ENCODE measurements at places on chromosomes 13 and 19. TPM values are rescaled to one million over a fixed set of nuclear protein-coding genes. Genes with fewer than 3 reads are reported as not detected.

CAPN12 gene
- polyA plus RNA-seq: 5.1 TPM

NUDT15 gene
- polyA plus RNA-seq: 14.5 TPM

DNA sequence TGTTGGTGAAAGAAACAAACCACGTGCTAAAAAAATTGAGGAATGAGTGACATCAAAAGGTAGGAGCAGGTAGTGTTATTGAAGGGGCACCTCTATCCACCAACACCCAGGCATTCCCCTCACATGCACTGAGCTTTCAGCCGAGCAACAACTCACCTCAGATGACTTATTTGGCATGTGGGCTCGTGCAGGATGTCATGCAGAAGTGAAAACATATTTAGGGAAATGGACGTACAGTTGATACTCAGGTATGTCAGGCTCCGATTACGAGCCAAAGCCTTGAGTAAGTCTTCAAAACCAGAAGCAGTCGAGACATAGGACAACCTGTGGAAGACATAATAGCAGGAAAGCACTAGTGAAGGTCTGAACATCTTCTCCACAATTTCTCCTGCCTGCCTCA lies 30.4 kb downstream of the NLRP11 start:
- DNase-seq: no peak

- DNase-seq: no peak
Measured at GRCh38 chr13:99971576-99972189, at the start of gene ZIC5. ZIC5 (minus strand) TSS chr13:99971767; CDS start chr13:99971603, 164 bp downstream.

DNA sequence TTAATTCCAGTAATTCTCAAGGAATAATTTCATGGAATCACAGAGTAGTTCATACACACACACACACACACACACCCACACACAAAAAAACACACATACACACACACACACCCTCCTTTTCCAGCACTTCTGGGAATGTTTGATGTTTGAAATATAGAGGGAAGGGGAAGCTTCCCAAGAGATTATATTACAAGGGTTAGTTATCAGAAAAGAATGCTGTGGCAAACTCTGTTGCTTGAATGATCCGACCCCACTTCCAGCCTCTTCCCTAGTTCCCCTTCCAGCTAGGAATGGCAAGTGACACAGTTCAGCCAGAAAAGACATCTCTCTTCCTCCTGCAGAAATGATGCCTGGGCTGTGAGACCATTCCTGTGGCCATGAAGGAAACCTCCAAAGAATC lies 49.9 kb downstream of the KCTD12 start:
- no peak for DNase-seq

GRCh38 chr13:73714522-73714921 lies 419.7 kb downstream of the KLF12 start:
- DNase-seq: no peak

DNA sequence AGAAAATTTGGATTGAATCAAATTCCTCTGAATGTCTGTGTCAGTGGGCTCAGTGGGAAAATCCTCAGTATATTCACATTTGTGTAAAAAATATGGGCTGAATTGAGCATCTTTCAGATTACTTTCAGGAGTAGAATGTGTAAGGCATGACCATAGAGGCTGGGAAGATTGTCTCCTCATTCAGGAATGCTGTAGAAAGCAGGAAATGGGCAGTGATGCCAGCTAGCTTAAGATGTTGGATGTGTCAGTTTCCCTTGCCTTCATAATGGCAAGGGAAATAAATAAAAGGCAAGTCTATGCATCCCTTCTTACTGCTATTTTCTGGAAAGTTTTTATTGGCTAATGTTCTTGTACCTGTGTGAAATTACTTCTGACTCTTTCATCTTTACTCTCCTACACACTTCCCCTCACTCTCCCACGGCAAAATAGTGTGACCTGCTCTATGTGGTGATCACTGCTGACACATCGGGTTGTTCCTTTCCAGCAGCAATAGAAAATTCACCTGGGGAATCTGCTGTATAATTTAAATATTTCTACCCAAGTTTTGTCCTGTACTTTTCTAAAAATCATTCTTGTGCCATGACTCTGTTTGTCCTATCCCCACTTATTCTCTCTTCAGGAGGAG lies 103.2 kb downstream of the LMO7 start:
- no peak for DNase-seq

DNA sequence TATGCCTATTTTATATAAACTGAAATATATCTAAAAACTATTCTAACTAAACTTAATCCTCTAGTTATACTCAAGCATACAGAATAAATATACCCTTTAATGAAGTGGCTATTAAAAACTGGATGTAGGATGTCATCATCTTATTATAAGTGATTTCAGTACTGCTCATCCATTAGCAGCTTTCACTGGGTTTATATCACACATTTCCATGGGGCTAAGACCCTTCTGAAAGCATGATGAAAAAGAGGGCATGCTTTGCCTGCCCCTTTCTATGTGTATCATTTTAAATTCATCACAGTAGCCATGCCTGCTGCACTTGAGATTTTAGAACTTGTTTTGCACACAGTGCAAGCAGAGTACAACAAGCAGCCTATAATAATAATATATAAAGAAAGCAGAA lies 477.5 kb downstream of the SLITRK6 start:
- DNase-seq: no peak

- no peak for DNase-seq
Measured at GRCh38 chr13:50460358-50460757, 383.1 kb downstream of the DLEU7 start.

- DNase-seq: peak; percentile 91
Measured at GRCh38 chr19:3987619-3988371, 2.5 kb upstream of the EEF2 start.

GRCh38 chr13:28316836-28317235 lies 178.1 kb downstream of the FLT1 start:
- no peak for DNase-seq

DNA sequence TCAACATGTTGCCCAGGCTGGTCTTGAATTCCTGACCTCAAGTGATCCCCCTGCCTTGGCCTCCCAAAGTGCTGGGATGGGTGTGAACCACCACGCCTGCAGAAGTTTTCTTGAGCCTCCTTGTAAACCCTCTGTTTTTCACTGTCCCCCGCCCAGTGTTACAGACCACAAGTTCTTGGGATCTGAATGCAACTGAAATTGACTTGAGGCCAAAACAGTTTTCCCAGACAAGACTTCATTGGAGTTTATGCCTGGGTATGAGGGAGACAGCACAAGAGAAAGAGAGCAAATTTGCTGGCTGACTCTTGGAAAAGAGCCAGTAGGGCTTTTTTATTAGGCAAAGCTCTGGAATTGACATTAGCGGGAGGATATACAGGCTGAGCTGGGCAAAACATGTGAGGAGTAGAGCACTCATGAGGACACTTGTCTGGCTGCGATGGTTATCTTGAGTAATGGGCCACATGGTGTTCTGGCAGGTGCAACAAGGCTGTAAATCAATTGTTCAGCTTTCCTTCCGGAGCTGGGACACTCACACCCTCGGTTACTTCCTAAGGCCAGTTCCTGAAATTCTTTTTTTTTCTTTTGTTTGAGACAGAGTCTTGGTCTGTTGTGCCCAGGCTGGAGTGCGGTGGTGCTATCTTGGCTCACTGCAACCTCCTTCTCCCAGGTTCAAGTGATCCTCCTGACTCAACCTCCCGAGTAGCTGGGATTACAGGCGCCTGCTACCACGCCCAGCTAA lies 12.7 kb upstream of the HNRNPL start:
- DNase-seq: peak; percentile 84

Data from muscle of arm (tissue), 14 donors.